ENCODE measurements at places on chromosomes 7 and 10.

DNA sequence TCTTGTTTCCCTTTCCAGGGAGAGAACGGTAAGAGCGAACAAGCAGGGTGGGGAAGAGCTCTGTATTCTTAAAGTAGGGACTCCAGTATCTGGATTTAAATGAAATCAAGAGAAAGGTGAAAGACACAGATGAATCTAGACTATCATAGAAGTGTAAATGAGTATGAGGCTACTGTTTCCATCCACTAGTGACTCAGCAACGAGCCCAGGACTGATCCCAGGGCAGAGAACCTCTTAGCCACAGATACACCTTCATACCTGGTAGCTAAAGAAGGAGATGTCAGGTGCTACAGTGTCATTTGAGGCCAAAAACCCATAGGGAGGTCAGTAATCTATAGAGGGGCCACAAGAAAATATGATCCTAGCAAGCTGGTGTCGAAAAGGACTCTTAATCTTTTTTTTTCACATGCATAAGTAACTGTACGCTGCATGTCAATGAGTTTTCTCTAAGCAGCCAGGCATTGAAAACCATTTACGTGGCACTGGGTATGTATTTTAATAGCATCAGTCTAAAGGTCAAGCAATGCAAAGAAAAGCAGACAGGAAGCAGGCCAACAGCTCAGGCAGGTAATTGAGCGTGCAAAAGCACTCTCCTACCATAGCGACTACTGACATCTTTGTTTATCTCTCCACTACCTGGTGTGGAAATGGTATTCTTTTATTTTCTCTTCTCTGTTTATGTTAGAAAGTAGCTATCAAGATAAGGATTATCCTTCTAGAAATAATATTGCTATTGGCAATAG is 91.5 kb upstream of the EGR2 start:
- no peak for DNase-seq

DNA sequence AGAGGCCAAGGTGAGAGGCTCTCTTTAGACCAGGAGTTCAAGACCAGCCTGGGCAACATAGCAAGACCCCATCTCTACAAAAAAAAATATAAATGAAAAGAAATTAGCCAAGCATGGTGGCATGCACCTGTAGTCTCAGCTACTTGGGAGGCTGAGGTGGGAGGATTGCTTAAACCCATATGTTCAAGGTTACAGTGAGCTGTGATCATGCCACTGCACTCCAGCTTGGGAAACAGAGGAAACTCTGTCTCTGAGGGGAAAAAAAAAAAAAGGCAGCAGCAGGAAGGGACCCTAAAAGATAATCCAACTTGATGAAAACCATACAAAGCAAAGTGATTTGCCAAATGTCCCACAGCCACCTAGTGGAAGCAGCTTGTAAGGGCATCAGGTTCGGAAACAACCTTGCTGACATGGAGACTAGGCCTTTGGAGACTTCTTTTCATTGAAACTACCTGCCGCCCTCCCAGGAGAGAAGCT is 15.6 kb upstream of the PBLD start:
- peak; percentile 52 for DNase-seq

- DNase-seq = no peak
Measured at GRCh38 chr7:21981524-21981923, 35.8 kb upstream of the CDCA7L start.

GRCh38 chr10:4632757-4633156 is 193.2 kb upstream of the AKR1E2 start:
- no peak for DNase-seq

DNA sequence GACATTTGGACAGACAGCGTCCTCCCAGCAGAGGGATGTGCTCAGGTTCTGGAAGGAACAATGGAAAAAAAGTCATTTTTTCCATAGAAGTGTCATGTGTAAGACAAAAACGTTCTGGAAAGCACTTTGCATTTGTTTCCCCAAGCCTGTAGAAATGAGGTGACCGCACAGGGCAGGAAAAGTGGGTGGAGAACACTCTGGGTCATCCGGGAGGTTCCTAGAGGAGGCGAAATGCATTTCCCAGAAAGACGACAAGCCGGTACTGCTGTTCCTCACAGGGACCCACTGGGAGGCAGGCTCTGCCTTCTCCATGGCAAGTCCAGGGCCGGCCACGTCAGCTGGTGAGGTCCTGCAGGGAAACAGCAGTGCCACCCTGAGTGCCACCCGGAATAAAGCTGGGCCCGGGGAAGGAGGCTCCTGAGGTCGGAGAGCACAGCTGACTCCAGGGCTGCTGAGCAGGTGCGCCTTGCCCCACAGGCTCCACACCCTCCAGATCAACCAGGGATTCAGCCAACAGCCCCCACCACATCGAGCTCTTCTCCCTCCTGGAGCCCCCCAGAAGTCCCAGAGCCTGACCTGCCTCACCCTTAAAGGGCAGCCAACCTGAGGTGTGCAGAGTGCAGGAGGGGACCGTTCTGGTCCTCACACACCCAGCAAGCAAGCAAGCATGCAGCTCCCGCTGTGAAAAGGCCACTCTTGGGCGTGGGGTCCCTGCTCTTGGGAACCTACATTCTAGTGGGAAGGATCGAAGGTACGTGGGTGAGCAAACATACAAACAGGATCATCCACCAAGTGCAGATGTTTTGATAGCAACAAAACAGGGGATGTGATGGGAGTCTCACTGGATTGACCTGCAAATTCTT is 28.8 kb upstream of the INPP5A start:
- no peak for DNase-seq

DNA sequence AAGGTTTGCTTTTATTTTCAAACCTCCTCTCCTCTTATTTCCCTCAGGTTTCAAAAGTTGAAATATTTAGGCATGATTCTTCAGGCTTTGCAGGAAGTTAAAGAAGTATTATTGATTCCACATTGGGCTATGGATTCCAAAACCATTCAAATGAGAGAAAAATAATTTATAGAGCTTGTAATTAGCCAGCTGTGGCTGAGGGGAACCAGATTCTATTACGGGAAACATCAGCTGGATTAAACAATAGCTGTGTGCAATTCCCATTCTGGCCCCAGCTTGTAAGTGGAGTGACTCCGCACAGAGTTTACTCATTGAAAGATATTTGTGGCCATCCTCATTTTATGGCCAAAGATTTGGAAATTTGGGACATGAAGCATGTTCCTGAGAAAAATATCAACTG is 77.0 kb upstream of the PHYHIPL start:
- no peak for DNase-seq

- DNase-seq = no peak
Measured at GRCh38 chr7:81574723-81575326, 195.0 kb downstream of the HGF start.

- peak; percentile 80 for DNase-seq
Measured at GRCh38 chr7:50667789-50668226, 102.6 kb upstream of the DDC start.

- no peak for DNase-seq
Measured at GRCh38 chr7:92797693-92798092, 38.7 kb downstream of the CDK6 start.

DNA sequence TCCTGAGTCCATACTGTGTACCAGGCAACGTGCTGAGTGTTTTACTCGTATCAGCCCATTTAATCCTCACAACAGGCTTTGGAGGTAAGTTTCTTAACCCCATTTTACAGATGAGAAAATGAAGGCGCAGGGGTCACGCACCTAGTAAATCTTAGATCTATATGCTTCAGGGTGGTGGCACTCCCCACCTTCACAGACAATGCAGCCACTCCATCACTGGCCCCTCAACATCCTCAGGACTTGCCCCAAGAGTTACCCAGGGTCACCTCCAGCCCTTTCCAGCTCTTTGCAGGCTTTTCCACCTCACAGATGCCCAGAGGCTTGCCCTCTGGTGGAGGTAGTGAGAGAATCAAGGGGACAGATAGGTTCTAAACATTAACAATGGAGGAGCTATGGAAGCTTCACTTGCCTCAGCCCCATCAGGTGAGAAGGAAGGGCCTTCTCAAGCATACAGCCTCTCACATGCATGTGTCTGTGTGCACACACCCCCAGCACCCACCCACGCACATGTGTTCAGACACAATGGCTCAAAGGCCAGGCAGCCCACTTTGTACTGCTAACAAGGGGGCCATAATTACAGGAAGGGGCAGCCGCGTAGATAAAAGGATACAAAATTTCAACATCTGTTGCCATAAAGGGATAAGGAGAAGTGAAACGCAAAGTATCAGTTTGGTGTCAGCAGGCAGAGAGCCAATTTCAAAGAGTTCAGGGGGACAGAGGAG is 29.1 kb downstream of the DPCD start:
- DNase-seq = no peak

GRCh38 chr7:134740376-134740775 is 39.1 kb upstream of the CALD1 start:
- no peak for DNase-seq

- DNase-seq = no peak
Measured at GRCh38 chr10:112723876-112724275, 226.2 kb upstream of the TCF7L2 start.

DNA sequence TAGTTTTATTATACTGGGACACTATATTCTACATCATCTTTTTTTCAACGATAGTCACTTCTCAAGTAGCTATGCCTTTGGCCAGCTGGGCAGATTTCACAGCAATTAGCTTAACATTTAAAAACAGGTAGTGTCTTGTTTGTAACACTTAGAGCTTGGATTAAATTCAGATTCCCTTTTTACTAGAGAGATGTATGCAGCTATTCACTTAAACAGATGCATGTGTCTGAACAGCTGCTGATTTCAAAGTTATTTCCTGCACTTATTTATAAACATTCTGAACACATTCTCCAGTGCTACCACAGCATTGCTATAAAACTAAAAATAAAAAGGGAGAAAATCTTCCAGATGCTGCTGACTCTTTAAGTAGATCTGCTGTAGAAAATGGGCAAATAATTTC is 637.2 kb downstream of the POM121L12 start:
- no peak for DNase-seq

GRCh38 chr7:150375662-150376521 is 3.2 kb upstream of the ZNF775 start:
- DNase-seq = no peak

DNA sequence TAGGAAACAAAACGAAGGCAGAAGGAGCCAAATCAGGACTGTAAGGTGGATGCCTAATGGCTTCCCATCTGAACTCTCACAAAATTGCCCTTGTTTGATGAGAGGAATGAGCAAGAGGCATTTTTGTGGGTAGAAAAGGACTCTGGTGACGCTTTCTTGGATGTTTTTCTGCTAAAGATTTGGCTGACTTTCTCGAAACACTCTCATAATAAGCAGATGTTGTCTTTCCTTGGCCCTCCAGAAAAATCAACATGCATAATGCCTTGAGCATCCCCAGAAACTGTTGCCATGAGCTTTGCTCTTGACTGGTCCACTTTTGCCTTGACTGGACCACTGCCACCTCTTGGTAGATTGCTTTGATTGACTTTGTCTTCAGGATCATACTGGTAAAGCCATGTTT is 13.5 kb downstream of the PTPN12 start:
- DNase-seq = no peak

DNA sequence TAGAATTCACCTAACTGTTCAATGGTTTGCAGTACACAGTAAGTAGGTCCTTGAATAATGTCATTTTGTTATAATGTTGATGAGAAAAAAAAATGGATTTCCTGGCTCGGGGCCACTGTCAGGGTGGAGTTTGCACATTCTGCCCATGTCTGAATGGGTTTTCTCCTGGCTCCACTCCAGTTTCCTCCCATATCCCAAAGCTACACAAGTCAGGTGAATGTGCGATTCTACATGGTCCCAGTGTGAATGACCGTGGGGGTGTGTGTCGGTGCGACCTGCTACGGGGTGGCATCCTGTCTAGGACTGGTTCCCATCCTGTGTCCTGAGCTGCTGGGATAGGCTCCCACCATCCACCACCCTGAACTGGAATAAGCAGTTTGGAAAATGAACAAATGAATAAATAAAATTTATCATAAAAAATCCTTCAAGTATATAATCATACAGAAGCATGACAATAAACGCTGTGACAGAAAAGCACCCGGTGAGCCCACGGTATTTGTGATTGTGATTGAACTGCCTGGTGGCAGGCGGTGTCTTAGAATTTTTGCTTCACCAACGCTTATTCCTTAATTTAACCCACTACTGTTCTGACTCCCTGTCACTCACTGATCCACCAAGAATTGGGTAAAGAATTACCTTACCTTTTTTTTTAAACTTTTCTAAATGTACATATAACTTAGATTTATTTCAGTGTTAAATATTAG is 114.1 kb downstream of the ICA1 start:
- DNase-seq = no peak

GRCh38 chr7:13886356-13886755 is 103.1 kb downstream of the ETV1 start:
- no peak for DNase-seq

DNA sequence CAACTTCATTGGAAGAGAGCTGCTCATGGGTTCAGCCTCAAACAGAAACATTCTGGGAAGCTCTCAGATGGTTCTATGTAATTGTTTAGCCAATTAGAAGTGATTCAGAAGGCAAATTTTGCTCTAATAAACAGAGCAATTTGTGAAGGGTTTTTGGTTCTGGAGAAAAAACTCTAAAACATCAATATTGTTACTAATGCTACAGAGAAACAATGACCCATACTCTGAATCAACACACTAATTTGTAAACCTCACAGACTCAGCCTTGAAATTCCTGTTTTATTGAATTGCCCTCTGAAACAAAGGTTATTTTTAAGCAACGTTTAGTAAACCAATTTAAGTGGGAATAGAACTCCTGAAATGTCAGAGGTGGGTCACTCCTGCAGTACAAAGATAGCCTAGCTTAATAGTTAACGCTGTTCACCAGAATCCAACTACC is 171.6 kb upstream of the SVIL start:
- peak; percentile 12 for DNase-seq

GRCh38 chr7:39829028-39829427 is 121.0 kb upstream of the CDK13 start:
- DNase-seq = no peak

DNA sequence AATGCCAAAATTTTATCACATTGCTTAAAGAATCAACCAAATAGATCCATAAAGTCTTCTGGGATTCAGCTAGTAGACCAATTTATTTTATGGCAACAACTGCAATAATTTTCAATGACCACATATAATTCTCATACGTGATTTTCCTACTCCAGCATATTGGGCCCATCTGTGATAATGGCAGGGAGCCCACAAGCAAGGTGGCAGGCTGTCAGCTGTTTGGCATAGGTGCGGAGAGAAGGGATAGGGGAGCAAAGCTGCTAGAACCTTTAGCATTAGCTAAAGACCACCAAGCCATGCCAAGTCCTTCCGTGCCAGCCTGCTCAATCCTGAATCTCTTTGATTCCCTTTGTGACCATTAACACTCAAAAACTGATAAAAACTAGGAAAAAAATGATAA is 721.2 kb downstream of the XPNPEP1 start:
- no peak for DNase-seq

DNA sequence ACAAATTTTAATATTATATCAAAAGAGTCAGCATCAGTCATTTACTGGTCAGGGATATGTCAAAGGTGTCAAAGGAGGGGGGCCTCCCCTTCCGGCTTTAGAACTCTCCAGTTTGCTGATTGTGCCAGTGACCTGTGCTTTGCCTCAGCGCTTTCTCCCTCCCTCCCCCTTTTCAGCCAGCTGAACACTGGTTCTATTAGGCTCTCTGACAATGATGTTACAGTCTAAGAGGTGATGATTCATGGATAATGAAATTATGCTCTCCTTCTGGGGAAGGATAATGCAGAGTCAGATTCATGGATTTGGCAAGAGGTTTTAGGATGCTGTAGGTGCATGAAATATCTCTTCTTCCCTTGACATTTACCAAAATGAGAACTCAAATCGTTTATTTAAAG is 6.1 kb downstream of the LRRTM3 start:
- no peak for DNase-seq
